ENCODE measurements at places on chromosomes 7 and 10. TPM values are rescaled to one million over a fixed set of nuclear protein-coding genes. Genes with fewer than 3 reads are reported as not detected.

DNA sequence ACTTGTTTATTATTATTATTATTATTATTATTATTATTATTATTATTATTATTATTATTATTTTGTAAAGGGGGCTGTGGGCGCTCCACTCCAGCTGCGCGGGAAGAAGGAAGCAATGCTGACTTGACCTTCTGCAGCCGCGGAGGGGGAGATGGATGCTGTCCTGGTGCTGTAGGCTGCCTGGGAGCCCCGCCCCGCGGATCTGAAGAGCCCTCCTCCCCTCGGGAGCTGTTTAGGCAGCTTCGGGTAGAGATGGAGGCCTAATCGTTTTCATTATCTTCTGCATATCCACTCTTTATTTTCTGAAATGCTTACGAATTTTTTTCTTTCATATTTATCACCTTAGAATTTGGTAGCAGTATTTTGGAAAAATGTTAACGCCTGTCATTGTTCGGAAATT is 101.2 kb upstream of the KLF6 start:
- no peaks in the 10 kb centered on the region for H3K36me3 ChIP-seq
- no peaks in the 10 kb centered on the region for H3K27me3 ChIP-seq
- H3K27ac ChIP-seq: peak overlapping the region; percentile 99
- peaks cover 49% of the 10 kb centered on the region for H3K4me1 ChIP-seq

DNA sequence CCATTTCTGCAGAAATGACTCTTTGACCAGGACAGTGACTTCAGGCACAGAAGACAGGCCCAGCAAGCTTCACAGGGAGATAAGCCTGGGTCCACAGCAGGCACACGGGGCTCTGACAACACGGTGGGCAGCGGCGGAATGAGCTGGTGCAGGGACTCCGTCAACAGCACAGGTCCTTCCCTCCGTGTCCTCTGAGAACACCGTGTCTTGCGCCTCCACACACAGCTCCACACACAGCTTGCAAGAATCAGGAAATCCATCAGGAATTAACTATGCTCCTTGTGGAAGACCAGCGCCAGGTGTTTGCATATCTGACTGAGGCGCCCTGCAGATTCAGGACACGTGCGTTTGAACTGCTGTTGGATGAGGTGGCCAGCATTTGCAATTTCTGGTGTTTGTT is 39.6 kb downstream of the TCERG1L start:
- no peak overlapping the region for H3K4me3 ChIP-seq
- DNase-seq: no peak
- no peaks in the 10 kb centered on the region for H3K4me1 ChIP-seq
- H3K27ac ChIP-seq: no peak overlapping the region
- no peaks in the 10 kb centered on the region for H3K27me3 ChIP-seq
- no peaks in the 10 kb centered on the region for H3K36me3 ChIP-seq

- H3K4me3 ChIP-seq: peak overlapping the region; percentile 98
- H3K27me3 ChIP-seq: no peaks in the 10 kb centered on the region
- peak; percentile 79 for DNase-seq
- H3K36me3 ChIP-seq: no peaks in the 10 kb centered on the region
Measured at GRCh38 chr7:90246171-90246570, 1.2 kb downstream of the CFAP69 start.

- H3K4me1 ChIP-seq: peaks cover 14% of the 10 kb centered on the region
- no peaks in the 10 kb centered on the region for H3K27me3 ChIP-seq
- peak overlapping the region; percentile 56 for H3K4me3 ChIP-seq
- no peak for DNase-seq
- H3K27ac ChIP-seq: peak overlapping the region; percentile 91
- H3K36me3 ChIP-seq: no peaks in the 10 kb centered on the region
Measured at GRCh38 chr10:5292196-5292735, 72.5 kb upstream of the UCN3 start.

DNA sequence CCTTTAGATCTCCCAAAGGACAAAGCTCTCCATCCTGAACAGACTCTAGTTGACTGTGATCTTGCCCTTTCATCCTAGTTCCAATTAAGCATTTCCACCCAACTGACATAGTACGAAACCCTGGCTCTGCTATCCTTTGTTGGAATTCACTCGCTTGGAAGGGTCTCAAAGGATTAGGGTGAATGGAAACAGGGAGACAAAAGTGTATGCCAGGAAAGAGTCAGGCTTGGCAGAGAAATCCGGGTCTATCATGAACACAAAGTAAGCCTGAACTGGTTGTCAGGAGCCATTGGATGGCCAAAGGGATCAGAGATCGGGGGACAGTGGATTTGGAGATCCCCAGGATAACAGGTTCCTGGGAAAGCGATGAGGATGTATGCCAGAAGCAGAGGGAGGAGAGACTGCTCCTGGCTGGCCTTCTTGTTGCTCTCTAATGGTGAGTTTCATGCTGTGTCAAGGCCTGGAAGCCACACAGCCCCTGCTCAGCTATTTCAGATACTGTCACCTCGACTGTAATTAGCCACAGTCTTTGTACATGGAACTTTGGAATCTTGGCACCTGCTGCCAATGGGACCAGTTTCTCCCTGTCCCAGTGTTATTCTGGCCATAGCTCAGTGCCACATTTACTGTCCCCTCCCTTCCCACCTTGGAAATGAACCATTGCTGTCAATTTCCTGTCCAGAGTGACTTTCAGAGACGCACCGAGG is 1168.7 kb upstream of the AUTS2 start:
- no peaks in the 10 kb centered on the region for H3K4me1 ChIP-seq
- H3K36me3 ChIP-seq: no peaks in the 10 kb centered on the region
- no peak for DNase-seq
- H3K27me3 ChIP-seq: no peaks in the 10 kb centered on the region
- no peak overlapping the region for H3K4me3 ChIP-seq

- H3K27me3 ChIP-seq: no peaks in the 10 kb centered on the region
- H3K27ac ChIP-seq: peak overlapping the region; percentile 94
- peaks cover 71% of the 10 kb centered on the region for H3K36me3 ChIP-seq
- H3K4me3 ChIP-seq: no peak overlapping the region
Measured at GRCh38 chr7:137879357-137880158, 32.8 kb upstream of the DGKI start.

GRCh38 chr7:73988197-73988596 is 39.8 kb upstream of the ELN start:
- H3K27me3 ChIP-seq: no peaks in the 10 kb centered on the region
- no peaks in the 10 kb centered on the region for H3K36me3 ChIP-seq
- peaks cover 18% of the 10 kb centered on the region for H3K4me1 ChIP-seq
- H3K4me3 ChIP-seq: no peak overlapping the region
- H3K27ac ChIP-seq: no peak overlapping the region

HYAL4 gene
- total RNA-seq: not detected
